HFFc6 (cell line): ENCODE measurements at places on chromosomes 7 and 10. TPM values are rescaled to one million over a fixed set of nuclear protein-coding genes. Genes with fewer than 3 reads are reported as not detected.
A peak's percentile ranks its signal among the peaks of the same experiment; 100 is the strongest.

The ATOH7 gene
- not detected in 3 replicates for total RNA-seq

DNA sequence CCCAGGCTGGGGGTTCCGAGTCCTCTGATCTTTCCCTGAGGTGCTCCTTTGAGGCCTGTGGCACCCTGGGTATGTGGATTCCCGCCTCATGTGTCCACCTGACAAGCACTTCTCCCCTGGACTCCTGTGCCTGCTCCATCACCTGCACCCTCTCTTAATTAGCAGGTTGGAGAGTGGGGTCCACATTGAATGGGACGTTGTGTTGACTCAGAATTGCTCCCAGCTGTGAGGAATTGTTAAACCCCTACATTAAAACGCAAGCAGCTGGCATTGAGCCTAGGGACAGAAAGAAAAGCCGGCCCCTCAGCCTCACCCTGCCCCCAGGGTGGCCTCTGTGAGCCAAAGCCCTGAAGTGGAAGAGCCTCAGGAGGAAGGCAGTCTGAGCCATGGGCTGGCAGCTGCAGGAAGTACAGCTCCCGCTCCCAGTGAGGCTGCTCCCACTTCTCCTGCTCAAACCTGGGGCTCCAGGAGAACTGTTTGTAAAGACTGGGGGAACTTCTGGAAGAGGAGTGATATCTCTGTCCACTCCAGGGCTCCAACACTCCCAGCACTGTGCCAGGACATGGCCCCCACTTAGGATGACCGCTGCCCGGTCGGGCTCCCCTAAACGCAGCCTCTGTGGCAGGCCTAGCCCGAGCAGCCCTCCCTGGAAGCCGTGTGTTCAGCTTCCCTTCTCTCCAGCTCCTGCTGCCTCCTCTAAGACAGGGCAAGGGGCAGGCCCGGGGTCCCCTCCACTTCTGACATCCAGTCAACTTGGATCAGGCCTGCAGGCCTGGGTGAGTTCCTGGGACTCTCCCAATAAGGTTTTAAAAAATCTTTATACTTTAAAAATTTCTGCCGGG lies 1.8 kb upstream of the OPN4 start:
- no peak for DNase-seq

DNA sequence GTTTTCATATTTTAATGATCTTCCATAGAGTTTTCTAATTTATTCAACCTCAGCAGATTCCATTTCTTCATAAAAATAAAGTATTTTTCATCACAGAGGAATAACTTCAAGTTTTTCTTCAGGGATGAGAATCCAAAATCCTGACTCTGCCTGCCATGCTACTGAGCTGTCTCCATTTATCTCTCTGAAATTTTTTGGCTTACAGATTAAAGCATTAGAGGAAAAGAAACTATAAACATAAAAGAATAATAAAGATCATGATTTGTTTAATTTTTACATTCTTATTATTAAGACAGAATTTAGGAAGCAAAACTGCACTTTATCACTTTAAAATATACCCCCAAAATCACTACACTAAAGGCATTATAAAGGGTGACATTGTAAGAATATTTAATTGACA lies 301.8 kb upstream of the NFE2L3 start:
- DNase-seq, result no peak

The GIMAP6 gene
- total RNA-seq, result not detected in 3 replicates

DNA sequence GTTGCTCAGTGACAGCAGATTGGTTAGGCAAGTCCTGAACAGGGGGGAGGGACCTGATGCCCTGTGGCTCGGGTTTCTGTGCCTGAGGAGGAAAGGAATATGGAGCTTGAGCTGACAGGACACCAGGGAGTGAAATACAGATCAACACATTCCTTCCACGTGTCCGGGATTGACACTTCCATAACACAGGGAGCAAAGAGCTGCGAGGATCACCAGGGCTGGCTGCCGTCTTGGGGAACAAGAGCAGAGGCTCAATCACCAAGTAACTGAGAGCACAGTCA lies 36.7 kb upstream of the EFCAB10 start:
- DNase-seq, result no peak

The NEUROG3 gene
- total RNA-seq, result not detected in 3 replicates

DNA sequence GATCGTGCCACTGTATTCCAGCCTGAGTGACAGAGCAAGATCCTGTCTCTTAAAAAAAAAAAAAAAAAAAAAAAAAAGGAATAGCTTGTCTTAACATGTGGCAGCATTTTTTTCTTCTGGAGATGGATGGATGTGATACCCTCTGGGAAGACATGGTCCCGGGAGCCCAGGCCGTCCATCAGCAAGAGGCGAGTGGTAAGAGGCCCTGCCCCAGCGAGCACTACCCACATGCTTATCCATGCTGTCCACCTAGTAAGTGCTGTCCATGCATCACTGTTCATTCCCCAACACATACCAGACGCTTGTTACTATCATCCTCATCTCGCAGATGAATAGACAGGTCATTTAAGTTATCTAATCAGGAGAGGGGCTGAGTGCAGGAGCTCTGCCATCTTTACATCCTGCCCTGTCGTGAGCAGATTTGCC lies 12.9 kb downstream of the ATP6V1F start:
- DNase-seq, result no peak

The TLL2 gene
- total RNA-seq, result 0.25 to 0.48 TPM (median 0.48 TPM) in 3 replicates

The AVL9 gene
- 32.3 to 37.3 TPM (median 34.9 TPM) in 3 replicates for total RNA-seq

DNA sequence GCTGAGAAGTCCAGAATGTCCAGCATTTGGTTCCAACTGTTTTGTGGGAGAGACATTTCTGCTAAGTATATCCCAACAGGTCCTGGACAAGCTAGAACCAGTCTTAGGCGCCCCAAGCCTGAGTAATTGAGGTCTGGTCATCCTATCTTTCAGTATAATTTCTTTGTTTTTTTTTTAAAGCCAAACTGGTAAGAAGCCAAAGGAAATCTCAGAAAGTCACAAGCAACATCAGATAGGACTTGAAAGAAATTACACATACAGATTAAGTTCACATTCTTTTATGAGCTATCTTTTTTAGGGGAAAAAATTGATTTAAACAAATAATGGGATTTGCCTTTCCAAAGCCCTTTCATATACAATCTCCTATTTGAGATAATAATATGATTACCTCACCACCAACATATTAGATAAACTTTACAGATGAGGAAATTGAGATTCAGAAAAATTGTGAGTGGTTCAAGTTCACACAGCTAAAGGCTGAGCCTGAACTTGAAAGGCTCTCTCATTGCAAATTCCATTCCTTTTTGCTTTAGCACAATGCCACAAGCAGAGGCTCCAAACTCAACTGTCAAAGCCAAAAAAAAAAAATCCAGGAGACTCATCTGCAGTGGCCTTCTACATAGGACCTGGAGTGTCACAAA lies 15.0 kb downstream of the PDLIM1 start:
- peak; percentile 59 for DNase-seq

- DNase-seq, result peak; percentile 28
Measured at GRCh38 chr7:1919539-1920265, 249.6 kb downstream of the ELFN1 start.

The TRIM50 gene
- total RNA-seq, result not detected in 3 replicates

GRCh38 chr10:94439275-94439861 lies 37.0 kb downstream of the TBC1D12 start:
- DNase-seq, result no peak

GRCh38 chr10:33428682-33429081 lies 94.2 kb upstream of the NRP1 start:
- no peak for DNase-seq

- DNase-seq, result no peak
Measured at GRCh38 chr7:35465791-35466336, 212.0 kb upstream of the TBX20 start.
